ENCODE measurements at places on chromosomes 12 and 14.

- DNase-seq, result no peak
Measured at GRCh38 chr12:82182601-82183190, 175.5 kb downstream of the CCDC59 start.

GRCh38 chr12:80935111-80935510, 2.6 kb downstream of the LIN7A start:
- DNase-seq, result no peak

DNA sequence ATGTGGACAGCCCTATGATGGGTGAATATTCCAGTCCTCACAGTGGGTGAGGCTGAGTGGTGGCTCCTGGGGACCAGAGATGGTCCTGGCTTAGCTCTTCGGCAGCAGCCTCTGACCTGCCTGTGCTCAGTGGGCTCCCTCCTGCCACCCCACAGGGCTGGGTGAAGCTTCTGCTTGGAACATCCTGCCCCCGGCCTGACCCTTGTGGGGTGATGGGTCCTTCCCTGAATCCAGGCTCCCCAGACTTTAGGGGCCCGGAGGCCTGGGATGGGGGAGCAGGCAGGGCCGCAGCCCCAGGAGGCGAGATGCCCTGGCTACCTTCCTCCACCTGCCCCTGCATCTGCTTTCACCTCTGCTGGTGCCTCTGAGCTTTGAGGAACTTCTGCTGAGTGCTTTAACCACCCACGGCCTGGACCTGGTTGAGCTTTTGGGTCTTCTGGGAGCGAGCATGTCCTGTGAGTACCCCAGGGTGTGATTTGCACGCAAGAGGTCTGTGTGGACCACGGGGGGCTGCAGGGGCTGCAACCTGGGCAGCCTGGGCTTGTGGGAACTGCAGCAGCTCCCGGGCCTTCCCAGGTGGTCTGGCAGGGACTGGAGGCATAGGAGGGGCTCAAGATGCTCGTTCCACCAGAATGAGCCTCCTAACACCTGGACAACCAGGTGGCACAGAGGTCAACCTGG, 159.5 kb downstream of the KIF26A start:
- no peak for DNase-seq

DNA sequence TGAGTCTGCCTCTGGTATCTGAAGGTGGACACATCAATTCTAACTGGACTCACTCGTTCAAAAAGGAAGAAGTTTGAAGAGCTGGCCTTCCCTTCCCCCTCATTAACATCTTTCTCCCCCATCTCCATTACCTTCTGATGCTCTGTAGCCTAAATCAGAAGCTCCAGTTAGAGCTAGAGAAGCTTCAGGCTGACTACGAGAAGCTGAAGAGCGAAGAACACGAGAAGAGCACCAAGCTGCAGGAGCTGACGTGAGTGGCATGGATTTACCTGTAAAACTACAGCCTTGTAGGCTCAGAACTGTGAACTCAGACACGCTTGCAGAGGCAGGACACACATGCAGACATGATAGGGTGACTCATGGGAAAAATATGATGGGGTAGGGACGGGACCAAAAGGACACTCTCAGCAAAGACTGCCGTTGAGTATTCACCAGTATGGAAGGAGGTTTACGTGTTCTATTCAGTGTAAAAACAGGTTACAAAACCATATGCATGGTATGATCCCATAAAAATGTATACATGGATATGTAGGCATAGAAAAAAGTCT, 14.3 kb upstream of the PIP4K2C start:
- DNase-seq, result no peak

- DNase-seq, result no peak
Measured at GRCh38 chr14:58663494-58664111, 25.8 kb downstream of the DACT1 start.

GRCh38 chr12:132089407-132089910, 54.7 kb downstream of the DDX51 start:
- DNase-seq, result no peak

DNA sequence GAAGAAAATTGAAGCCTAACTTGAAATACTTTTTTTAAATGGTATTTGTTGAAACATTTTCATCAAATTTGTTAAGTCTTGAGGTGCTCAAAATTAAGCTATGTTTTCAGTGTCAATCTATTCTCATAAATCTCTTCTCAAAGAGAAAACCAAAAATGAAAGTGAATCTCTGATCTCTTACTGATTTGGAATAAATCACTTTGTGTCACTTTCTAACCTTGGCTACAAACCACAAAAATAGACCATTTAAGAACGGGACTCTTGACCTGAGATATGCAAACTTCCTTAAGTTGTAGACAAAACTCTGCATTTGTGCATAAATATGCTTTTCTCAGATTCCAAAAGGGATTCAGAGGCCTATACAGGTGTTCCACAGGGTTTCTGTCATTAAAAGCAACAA, 192.9 kb downstream of the SEC23A start:
- no peak for DNase-seq

GRCh38 chr12:26939953-26940352, 1.7 kb downstream of the FGFR1OP2 start:
- DNase-seq, result no peak

- no peak for DNase-seq
Measured at GRCh38 chr12:43210485-43211192, 341.4 kb downstream of the ADAMTS20 start.

GRCh38 chr12:19435831-19436497, 3.3 kb upstream of the AEBP2 start:
- DNase-seq, result no peak

- no peak for DNase-seq
Measured at GRCh38 chr14:65301862-65302539, 110.5 kb upstream of the FUT8 start.

DNA sequence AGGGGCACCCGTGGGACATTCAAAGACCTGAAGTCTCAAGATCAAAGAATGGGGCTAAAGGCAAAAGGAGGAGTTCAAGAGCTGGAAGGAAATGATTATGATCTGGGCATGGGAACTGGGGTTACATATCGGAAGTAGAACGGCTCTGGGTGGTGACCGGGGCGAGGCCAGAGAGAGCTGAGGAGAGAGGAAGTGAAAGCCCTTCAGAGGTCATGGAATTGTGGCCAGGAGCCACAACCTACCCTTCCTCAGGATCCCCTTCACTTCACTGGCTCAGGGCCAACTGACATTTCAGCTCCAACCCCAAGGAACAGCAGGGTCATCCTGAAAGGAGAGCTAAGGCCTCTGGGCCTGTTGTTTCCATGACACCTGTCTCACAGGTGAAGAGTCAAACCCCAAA, 57.8 kb downstream of the GALNT16 start:
- DNase-seq, result no peak

- no peak for DNase-seq
Measured at GRCh38 chr12:49515266-49515665, 23.6 kb upstream of the KCNH3 start.
